NCI-H2171 treated with DMSO at 0.1 percent for 48 hours (cell line): ENCODE measurements at places on chromosomes 6 and 20.
A peak's percentile ranks its signal among the peaks of the same experiment; 100 is the strongest.

DNA sequence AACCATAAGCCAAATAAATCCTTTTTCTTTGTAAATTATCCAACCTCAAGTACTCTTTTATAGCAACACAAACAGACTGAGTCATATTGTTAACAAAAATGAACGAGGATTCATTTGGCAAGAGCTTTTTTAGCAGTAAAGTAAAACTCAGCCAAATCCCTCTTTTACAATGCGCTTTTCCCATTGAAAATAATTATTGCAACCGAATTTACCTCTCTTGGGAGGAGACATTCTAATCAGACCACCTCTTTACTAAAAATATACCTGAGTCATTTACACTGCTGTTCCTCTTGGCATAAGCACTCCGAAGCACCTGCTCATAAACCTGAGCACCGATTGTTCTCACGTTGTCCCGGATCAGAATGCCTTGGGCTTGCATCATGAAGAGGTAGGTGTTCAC lies 57.4 kb downstream of the B4GALT5 start:
- peak; percentile 15 for DNase-seq

GRCh38 chr6:140427842-140428241 lies 1053.4 kb upstream of the CITED2 start:
- no peak for DNase-seq

GRCh38 chr20:10547276-10548114 lies 112.4 kb downstream of the SLX4IP start:
- no peak for DNase-seq

DNA sequence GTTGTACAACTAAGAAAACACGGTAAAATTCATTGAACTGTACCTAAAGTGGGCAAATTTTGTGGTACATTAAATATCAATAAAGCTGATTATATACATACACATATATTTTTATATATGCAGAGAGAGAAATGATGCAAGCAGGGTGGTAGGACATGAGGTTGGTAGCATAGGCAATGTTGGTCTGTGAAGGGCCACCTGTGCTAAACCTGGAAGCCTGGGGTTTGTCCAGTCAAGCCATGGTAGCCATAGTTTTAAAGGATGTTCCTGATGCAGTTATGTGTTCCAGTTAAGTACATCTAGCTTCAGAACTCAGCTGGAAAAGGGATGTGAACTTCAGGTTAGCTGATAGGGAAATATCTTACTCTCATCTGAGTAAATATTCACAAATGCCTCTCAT lies 60.1 kb downstream of the TRIM38 start:
- DNase-seq, result no peak

GRCh38 chr20:17456279-17456678 lies 74.9 kb downstream of the BFSP1 start:
- DNase-seq, result no peak

DNA sequence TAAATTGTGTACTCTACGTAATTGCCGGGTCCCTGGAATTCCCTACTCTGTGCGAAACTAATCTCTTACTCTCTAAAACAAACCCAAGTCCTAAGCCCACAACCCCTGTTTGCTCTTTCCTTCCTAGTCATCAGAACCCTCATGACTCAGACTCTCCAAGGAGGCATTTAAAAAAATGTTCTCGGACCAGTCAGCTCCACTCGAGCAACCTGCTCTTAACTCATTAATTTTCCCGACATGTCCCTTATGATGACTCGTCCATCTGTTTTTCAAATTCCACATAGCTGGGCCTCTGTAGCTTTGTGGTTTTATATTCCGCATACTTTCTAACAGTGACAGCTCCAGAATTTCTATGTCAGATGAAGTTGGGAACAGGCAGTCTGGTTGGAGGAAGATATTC lies 2.6 kb upstream of the MUC22 start:
- no peak for DNase-seq

DNA sequence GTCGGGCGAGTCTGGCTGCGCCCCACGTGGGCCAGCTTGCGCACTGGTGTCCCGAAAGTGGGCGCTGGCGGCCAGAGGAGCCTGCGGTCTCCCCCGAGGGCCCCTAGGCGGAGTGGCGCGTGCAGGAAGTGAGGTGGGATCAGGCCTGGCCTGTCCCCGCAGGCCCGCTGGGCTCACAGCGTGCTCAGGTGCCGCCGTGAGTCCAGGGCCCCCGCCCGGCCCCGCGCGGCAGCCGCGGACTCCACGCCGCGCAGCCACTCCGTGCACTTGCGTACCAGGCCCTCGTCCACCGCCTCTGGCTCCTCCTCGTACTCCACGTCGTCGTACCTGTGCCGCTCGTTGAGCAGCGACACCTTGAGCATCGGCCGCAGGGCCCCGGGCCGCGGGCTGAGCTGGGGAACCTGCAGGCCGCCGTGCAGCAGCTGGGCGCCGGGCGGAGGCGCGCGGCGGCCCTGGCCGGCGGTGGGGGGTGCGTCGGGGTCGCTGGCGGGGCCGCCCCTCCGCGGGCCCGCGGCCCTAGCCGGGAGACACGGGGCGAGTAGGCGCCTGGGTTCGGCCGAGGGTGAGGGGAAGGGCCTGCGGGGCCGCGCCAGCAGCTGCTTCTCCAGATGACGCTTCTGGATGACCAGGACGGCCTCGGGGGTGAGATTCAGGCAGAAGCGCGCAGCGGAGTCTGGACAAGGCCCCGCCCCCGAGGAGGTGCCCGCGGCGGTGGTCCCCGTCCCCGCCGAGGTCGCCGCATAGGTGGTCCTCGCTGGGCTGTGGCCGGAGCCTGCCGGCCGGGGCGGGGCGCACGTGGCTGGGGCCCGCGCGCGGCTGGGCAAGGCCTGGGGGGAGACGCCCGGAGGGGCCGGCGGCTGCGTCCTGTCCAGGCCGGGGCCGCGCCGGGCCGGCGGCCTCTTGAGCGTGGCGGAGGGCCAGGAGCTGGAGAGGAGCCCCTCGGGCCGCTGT lies 835 bp downstream of the PRR18 start:
- DNase-seq, result no peak

DNA sequence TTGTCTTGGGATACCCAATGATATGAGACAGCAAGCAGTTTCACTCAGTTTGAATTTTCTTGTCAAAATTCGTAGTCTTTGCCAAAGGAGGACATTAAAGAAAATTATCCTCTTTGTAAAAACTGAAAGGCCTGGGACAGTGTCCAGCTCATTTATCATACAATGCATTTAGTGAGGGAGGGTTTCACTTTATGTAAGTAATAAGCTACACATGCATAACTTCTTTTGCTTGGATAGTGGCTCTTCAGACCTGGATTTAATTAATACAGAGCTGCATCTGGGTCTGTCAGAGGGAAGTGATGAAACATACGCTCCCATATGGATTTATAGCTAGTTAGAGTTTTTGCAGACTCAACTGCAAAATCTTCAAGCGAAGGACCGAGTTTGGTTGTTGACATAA lies 175.6 kb downstream of the PHACTR1 start:
- no peak for DNase-seq

DNA sequence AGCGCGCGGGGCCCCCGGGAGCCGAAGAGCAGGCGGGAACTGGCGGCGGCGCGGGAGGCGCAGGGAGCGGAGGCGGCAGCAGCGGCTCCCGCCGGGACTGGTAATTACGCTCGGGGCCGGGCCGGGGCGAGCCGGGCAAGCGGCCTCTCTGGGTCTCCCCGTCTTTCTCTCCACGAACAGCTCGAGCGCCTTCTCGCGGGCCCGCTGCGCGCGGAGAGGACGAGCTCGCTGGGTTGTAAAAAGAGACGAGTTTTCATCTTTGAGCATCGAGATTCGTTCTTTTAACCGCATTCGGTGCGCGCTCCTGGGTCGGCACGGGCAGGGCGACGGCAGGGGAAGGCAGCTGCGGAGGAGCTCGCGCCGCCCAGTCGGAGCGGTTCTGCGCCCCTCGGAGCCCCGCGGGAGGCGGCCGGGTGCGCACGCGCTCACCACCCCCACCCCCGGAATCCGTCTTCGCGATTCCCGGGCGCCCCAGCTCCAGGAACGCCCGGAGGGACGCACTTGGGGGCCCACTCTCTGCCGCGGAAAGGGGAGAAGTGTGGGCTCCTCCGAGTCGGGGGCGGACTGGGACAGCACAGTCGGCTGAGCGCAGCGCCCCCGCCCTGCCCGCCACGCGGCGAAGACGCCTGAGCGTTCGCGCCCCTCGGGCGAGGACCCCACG lies 38.0 kb downstream of the YTHDF1 start:
- peak; percentile 43 for DNase-seq

DNA sequence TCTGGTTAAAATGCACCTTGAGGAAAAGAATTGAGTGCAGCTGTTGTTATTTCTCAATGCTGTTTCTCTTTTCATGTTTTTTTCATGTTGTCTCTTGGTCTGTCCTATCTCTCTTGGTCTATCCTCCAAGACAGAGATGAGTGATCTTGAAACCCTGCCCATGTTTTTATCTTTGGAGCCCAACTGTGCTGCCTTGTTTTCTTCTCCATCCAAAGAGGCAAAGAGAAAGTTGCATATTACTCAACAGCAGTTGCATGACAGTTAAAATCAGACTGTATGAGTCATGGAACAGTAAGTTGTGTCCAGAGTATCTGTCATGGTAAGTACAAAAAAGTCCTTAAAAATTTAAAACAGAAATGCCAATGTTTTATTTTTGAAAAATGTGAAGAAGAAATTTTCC lies 26.2 kb downstream of the BCAS1 start:
- no peak for DNase-seq

- no peak for DNase-seq
Measured at GRCh38 chr6:167266830-167267555, 24.1 kb upstream of the UNC93A start.

DNA sequence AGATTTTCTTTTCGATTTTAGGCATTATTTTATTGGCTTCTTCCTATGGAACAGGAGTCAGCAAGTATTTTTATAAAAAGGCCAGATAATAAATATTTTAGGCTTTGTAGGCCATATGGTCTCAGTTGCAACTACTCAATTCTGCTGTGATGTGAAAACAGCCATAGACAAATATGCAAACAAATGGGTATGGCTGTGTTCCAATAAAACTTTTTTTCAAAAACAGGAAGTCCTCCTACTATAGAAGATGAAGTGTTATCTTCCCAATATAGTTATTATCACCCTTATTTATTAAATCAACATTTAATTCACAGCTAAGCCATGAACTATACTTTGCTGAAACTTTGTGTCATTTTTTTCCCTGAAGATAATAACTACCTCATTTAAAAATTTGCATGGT lies 57.2 kb downstream of the CHD6 start:
- DNase-seq, result peak; percentile 80

DNA sequence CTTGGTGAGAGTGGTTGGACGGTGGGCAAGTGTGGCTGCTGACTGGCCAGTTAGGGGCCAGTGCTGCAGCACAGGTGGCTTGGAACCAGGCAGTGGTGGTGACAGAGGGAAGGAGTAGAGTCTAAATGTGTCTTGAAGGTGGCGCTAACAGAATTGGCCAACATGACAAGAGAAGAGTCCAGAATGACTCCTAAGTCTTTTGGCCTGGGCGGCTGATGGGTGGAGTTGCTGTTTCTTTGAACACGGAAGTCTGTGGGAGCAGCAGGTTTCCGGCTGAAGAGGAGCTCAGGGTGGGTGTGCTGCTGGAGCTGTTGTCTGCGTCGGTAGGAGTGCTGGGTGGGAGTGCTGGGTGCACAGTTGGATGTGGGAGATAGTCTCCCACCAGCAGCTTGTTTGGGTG lies 10.1 kb downstream of the LSM14B start:
- no peak for DNase-seq

DNA sequence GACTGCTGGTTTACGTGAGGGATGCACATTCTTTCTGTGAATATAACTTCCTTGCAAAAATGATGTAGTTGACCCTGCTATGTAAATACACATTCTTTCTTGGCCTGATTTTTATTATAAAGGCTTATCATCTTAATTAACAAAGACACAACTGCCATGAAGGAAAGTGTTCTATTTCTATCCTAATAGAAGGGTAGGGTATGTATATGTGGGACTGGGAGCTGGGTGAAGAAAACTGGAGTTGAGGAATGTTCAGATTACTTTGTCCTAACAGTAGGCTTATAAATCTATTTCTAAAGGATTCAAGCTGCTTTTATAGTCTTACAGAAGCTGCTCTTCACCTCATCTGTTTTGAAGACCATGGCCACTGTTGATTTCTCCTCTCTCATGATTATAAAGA lies 76.5 kb upstream of the RGS17 start:
- DNase-seq, result no peak

DNA sequence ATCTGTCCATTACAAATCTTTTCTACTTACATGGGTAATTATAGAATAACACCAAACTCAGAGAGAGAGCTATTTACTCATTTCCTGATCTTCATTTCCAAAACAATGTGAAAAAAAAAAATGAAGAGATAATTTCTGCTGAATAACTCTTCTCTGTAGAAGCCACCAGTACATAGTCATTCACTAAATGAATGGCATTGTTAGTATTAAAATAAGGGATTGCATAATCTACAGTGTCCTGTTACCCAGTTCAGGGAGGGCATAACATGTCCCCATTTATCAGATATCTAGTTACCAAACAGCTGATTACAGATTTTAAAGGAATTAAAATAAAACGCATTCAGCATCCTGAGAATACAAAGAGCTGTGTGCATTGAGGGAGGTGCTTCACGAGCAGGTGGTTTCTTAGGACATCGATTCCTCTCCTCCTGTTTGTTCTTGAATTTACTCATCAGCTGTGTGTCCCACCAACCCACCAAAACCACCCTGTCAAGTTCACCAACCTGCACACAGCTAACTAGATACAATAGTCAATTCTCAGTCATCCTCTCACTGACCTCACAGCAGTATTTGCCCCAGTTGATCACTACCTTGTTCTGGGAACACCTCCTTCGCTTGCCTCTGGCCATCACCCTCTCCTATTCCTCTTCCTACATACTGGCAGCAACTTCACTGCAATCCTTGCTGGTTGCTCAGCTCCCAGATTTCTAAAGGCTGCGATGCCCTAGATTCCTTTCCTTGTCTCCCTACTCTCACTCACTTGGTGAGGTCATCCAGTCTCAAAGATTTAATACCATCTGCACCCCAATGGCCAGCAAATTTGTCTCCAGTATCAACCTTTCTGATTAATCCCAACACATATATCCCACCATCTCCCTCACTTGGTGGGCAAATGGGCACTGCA lies 18.7 kb downstream of the CNKSR3 start:
- no peak for DNase-seq

GRCh38 chr20:57277398-57278105 lies 11.1 kb upstream of the BMP7 start:
- DNase-seq, result no peak

DNA sequence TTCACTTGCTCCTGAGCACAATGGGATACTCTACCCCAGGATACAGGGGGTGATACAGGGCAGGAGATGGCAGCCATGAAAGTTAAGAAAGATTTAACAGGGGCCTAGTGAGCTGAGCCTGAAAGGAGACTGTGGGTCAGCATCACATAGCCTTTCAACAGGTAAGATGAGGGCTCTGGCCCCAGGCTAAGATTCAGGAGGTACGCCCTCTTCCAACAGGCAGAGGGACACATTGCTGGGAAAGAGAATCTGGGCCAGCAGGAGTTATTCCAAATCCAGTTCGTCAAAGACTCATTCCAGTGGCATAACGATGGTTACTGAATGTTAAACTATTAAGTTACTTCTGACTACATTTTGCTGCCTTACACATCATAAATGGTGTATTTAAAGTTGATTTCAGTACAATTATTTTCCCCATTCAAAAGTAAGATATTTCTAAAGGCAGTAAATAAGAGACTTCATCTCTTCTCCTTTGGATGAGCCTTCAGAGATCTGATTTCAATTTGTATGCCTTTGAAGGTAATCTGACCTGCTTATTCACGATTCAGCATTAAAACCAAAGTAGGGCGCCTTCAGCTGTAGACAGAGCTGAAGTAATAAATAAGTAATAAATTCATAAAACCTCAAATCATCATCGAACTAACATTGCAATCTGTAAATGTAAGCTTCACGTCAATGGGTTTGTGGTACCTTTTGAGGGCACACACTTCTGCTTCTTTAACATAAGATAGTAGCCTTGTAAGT lies 62.4 kb downstream of the HS3ST5 start:
- no peak for DNase-seq
